Stomach (tissue), 19 donors: ENCODE measurements at places on chromosomes 11 and 22. TPM values are rescaled to one million over a fixed set of nuclear protein-coding genes. Genes with fewer than 3 reads are reported as not detected.
A peak's percentile ranks its signal among the peaks of the same experiment; 100 is the strongest.

Gene CASP1
- 2.3 TPM for total RNA-seq

DNA sequence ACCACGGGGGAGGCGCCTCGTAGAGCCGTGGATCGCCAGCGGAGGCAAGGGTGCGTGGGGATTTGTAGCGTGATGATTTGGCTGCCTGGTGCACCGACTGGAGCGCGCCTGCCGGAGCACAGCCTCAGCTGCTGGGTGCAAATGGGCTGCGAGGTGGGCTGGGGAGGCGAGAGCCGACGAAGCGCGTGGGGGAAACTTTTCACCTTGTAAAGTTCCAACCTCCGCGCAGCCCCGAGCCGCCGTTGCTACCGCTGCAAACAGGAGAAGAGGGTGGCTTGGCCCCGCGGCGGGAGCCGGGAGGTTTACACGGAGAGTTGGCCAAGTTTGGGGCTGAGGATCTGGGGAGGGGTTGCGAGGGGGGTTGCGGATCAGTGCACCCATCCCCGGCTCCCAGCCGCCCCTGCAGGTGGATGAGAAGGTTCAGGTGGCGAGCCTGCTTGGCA, 528 bp downstream of the FAT3 start:
- no peak for DNase-seq

GRCh38 chr11:66848671-66849500, 5.6 kb downstream of the RCE1 start:
- DNase-seq, result peak; percentile 10

GRCh38 chr22:30230787-30231461, 15.6 kb downstream of the LIF start:
- no peak for DNase-seq
